Stimulated activated CD4-positive, alpha-beta T cell treated with anti-CD3 and anti-CD28 coated beads, Interleukin-1b, Interleukin-23, amount 100 ng/mL, for 1 hour (primary cell): ENCODE measurements at places on chromosomes 5 and 9.

DNA sequence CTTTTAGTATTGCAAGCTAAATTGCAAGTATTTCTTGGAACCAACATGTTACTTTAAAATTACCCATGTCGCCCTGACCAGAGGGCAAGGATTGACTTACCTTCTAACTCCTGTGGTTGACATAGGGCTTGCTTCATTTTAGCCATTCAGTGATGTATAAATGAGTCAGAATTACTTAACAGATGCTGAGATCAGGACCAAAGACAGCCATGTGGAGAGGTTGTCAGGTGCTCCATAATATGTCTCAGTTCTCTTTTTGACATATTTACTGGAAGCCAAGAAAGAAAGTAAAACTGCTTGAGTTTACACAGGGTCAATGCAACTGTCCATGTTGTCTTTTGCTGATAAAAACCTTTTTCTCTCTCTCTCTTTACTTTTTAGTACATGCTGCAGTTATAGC, 33.2 kb downstream of the F2RL2 start:
- no peak for DNase-seq

GRCh38 chr9:4665357-4665756, 923 bp downstream of the SPATA6L start:
- DNase-seq, result no peak

DNA sequence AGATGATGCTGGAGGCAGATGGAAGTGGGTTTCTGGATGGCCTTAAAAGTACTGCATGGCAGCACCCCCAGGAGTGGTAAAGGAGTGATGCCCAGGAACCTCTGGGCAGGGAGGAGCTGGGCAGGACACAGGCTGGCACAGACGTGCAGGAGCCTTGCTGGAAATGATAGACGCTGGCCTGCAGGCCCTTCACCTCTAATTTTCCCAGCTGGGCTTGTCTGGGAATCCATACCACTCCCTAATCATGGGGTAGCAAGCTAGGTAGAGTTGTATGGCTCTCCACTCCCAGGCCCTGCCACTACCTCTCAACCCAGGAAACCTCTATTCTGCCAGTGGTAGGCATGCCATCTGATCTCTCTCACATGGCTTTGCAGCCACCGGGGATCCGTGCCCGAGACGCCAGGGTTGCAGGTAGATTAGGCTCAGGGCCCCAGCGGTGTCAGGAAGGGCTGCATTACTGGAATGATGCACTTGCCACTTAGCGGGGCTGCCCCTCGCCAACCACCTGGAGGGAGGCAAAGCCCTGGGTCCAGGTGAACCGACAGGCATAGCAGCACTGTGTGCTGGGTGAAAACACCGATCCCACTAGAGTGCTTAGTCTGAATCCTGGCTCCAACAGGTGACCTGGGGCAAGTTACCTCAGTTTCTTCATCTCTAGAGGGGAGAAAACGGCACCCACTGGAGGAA, 79.6 kb upstream of the SLC25A51 start:
- no peak for DNase-seq

GRCh38 chr9:78918976-78919375, 622.1 kb downstream of the PSAT1 start:
- no peak for DNase-seq

DNA sequence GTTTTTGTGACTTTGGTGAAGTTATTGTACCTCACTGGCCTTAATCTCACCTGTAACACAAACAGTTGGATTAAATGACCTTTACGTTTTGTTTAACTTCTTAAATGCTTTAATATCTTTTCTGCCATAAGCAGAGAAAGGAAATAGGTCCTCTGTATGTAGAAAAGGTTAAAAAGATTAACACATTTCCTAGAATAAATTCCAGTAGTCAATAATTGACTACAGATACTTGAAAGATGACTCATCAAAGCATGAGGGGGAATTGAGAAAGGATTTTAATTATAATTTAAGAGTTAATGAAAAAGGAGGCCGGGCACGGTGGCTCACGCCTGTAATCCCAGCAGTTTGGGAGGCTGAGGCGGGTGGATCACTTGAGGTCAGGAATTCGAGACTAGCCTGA, 35.8 kb upstream of the CMYA5 start:
- DNase-seq, result no peak

- no peak for DNase-seq
These were observed 80.7 kb downstream of the DRD1 start for GRCh38 chr5:175363300-175363699.

DNA sequence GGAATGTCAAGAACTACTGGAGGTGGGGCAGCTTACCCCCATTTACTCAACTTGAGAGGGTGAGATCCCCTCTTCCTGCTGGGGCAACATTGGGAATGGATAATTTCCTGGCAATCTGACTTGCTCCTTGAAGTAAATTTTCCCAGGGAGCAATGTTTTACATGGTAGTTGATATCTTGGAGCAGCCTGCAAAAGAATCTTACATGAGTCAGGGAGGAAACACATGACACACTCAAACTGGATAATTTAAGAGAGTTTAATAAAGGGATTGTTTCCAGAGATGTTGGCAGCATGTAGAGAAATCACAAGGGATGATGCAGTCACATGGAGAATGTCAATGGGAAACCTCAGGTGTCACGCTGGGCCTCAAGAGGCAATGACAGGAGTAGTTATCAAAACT, 212.5 kb downstream of the GAS1 start:
- DNase-seq, result no peak

DNA sequence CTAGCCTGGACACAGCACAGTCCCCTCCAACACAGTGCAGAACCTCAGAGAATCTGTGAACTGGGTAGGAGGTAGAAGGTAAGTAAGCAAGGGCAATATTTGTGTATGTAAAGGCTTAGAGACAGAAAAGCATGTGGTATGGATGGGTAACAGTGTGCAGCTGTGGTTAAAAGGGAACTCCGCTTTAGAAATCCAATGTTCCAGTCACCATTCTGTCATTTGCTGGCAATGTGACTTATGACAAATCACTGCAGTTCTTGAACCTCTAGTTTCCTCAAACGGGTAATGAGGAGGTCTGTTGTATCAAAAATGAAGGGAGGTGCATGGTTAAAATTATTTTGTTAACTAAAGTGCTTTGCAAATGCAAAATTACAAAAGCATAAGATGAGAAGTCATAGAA, 125.5 kb upstream of the IFNE start:
- DNase-seq, result no peak

DNA sequence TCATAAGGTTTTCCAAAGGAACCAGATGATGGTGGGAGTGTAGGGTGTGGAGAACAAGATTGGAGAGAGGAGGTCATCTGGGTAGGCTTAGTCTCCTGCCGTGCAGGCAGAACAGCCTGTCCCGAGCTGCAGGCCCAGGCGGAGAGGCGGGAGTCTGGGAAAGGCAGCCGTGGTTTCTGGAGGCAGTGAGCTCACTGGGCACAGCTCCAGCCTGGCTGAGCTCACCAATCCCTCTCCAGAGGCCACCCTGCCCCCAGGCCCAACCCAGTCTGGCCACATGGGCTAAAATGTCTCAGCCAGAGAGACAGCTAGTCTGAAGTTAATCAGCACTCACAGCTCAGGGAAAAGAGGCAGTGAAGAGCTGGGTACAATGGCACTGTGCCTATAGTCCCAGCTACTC, 12.3 kb downstream of the P4HA2 start:
- no peak for DNase-seq

DNA sequence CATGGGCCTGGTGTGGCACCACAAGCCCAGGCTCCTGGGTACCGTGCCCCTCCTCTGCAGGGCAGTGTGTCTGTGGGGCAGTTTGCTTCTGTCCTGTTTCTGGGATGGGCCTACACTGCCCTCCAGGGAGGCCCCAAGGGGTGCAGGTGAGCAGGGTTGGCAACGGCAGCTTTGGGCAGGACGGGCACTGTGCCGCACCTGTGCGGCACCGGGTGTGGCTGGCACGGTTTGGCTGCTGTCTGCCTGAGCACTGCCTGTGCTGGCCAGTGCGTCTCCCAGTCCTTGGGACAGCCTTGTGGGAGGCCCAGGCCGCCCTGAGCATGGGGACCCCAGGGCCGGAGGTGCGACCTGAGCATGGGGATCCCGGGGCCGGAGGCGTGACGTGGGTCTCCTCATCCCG, 37.2 kb downstream of the RXRA start:
- DNase-seq, result no peak

DNA sequence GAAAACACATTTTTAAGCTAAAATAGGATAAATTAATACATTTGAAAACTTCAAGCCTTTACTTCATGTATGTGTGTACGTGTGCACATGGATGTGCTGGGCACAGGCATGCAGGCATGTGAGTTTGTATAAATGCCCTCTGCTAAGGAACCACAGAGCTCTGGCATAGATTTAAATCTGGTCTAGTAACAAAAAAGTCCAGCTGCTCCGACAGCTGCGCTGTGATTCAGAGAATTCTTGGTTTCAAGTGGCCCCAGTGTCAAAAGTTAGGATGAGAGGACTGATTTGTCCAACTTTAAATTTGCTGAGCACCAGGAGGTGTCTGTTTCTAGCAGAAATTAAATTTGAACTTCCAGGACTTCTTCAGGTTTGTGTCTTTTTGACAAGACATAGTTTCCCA, 203.7 kb upstream of the TUT7 start:
- no peak for DNase-seq

- no peak for DNase-seq
These were observed 167.9 kb upstream of the VLDLR start for GRCh38 chr9:2453701-2454100.

GRCh38 chr9:23812673-23813072, 13.4 kb downstream of the ELAVL2 start:
- no peak for DNase-seq

GRCh38 chr5:90641528-90641927, 82.9 kb downstream of the ADGRV1 start:
- DNase-seq, result no peak

GRCh38 chr9:27382975-27383374, 86.0 kb upstream of the EQTN start:
- DNase-seq, result no peak

DNA sequence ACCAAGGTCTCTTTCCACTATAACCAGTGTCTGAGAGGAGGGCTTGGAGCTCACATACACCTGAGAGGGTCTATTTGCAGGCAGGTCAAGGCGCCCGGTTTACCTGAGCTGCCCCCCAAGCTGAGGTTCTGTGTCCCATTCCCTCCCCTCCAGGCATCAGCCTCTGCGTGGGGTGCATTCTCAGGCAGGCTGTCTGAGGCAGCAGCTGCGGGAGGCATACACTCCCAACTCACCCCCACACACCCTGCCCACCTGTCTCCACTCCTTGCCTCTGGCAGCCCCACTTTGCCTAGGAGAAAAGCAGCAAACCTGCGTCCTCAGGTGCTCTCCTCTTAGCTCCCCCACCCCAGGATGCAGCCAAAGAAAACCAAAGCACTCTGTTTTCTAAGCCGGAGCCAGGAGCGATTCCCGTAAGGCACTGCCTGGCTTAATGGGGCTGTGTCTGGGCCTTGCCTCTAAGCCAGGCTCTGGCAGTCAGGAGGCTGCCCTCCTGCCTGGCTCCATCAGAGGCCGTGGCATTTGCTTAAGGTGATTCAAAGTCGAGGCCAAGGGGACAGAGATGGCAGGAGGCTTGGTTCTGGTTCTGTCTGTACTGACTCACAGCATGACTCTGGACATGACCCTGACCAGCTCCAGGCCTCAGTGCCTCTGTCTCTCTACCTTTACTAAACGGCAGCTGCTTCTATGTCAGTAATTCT, 139.2 kb upstream of the TRIM32 start:
- no peak for DNase-seq

DNA sequence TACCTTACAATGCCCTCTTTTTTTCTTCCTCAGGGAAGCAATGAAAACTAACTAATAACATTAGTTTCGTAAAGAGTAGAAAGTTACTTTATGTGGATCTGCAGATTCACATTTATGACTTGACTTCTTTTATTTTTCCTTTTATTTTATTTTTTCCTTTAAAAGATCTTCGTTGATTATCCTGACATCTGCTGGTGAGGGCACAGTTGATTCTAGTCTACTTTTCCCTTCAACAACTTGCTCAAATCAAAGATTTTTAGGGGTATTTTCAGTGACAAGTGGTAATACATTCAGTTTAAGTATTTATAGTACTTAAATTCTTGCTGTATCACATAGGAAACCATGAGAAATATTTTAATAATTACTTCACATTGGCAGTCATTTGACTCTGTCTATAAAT, 4.9 kb downstream of the EDIL3 start:
- DNase-seq, result no peak

- DNase-seq, result no peak
These were observed 63.1 kb downstream of the GTF3C4 start for GRCh38 chr9:132733260-132733815.

DNA sequence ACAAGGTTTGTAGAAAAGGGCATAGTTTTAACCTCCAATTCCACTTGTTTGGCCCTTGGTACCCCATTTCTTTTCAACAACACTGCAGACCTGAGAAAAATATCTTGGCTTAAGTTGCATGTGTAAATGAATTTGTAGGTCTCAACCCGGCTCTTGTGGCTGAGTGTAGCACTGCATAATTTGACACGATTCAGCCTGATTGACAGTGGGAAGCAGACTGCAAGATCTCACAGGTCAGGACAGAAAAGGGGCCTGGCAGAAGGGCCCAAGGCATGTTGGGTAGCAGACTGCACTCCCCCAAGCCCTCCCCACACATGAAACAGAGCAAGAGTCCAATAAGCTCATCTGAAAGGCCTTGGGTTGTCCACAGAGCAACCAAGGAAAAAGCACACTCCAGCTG, 169.7 kb upstream of the SMARCA2 start:
- DNase-seq, result no peak

DNA sequence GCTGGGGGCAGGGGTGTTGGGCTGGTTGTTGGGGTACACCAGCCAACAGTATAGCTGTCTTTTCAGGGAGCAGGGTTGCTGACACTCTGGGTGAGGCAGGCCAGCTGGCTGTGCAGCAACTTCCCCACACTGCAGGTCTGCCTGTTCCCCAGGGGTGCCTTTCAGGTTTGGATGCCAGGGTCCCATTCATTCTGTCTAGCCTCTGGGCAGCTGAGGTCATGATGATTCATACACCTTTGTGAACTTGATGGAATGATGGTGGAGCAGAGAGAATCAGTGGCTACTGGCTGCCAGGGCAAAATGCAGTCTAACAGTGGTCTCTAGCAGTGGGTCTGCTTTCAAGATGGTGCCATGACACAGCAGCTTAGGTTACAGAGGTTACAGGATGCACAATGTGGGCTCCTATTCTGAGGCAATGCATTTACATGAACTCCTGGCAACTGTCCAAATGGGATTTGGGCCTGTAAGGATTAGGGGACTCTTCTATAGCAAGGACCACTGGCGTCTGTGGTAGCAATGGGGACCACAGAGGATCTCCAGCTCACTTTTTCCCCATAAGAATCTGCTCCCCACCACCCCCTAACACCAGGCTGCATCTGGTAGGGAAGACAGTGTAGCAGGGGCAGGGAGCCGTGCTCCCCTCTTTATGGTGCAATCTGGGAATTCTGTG, 103.7 kb downstream of the FEM1C start:
- DNase-seq, result no peak

GRCh38 chr5:170289764-170290163, 7.8 kb downstream of the LCP2 start:
- no peak for DNase-seq
